ENCODE measurements at places on chromosomes 13 and 19.

DNA sequence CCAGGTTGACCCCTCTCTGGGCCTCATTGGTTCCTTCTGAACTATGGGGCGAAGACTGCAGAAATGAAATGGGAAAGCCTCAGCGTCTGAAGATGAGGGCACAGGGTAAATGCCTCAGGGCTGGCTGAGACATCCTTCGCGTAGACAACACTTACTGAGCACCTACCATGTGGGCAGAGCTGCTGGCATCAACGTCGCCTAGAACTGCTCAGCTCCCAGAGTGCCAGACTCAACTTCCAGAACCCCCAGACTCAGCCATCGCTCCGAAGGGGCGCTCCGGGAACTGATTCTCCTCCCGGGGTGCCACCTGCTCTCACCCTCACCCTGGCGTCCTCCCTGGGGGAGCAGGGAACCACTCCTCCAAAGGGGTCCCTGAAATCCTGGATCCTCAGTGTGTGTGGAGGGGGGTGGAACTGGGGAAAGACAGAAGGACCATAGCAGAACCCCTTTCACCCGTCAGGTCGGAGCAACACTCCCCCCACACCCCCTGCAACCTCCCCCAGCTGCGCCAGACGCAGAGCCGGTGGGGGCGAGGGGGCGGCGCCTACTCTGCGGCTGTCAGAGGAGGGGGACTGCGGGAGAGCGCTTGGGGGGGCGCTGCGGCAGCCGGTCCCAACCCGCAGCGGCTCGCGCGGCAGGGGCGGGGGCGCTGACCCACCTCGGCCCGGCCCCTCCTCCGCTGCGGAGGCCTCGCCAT lies 8.2 kb upstream of the NFIC start:
- no peak for DNase-seq

- no peak for DNase-seq
Observed at GRCh38 chr13:59787679-59788078, 376.0 kb downstream of the DIAPH3 start.

GRCh38 chr19:35796645-35797542 lies 15.8 kb downstream of the PRODH2 start:
- no peak for DNase-seq

DNA sequence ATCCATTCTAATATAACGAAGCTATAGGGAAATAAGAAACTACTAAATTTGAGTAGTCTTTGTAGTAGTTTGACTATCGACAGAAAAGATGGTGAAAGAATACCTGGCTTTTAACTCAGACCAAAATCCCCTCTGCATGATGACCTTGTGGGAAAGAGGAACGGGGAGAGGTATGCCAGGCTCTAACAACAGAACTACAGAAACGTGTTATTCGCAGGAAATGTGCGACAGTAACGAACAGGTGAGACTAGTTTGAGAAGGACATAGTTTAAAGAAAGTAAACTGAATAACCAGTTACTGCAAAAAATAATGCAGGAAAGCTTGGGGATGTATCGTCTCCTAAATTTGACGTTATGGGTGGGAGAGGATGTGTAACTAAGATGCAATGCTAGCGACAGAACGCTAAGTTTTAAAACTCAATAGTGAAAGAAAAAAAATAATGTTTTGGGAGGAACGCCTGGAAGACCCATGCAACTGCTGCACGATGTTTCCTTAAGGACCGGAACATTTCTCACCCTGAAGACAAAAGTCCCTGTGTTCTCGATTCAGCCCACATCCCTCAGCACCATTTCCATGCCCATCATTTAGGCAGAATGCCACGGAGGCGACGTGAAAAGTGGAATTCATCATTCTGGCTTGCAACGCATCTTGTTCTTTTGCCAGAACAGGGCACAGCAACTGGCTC lies 1.6 kb upstream of the RAP2A start:
- DNase-seq = peak; percentile 3

GRCh38 chr13:24725379-24725778 lies 38.6 kb upstream of the RNF17 start:
- DNase-seq = no peak

GRCh38 chr13:49272296-49272695 lies 24.6 kb downstream of the CDADC1 start:
- no peak for DNase-seq

- no peak for DNase-seq
Observed at GRCh38 chr19:8141726-8142512, 7.5 kb downstream of the FBN3 start.

Data from T47D (cell line).